Activated CD4-positive, alpha-beta T cell treated with anti-CD3 and anti-CD28 coated beads for 1 hour (primary cell): ENCODE measurements at places on chromosomes 2 and 18.
A peak's percentile ranks its signal among the peaks of the same experiment; 100 is the strongest.

DNA sequence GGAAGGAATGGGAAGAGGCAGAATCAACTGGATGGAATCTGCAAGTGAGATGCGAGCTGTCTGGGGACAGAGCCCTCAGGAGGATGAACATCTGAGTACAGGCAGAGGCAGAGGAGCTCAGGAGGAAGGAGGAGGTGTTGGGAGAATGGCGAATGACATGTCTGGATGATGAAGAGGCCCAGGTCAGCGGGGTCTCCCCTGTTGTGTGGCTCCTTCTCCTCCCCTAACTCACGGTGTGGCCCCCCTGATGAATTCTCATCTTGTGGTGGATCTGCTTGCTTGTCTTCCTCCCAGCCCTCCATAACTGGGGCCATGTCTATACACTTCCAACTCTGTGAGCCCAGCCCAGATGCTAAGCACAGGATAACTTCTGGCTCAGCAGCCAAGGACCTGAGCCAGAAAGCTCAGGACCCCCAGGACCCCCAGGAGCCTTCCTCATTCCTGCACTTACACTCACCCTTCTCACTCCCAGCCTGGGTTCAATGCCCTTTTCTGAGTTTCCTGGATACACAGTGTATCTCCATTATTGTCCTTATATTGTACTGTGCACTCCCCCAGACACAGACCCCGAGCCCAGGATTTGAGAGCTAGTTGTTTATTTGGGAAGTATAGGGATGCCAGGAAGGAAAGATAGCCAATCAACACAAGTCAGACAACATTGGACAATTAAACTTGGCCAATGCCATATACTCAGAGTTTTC, 678.6 kb upstream of the HS6ST1 start:
- DNase-seq: no peak

DNA sequence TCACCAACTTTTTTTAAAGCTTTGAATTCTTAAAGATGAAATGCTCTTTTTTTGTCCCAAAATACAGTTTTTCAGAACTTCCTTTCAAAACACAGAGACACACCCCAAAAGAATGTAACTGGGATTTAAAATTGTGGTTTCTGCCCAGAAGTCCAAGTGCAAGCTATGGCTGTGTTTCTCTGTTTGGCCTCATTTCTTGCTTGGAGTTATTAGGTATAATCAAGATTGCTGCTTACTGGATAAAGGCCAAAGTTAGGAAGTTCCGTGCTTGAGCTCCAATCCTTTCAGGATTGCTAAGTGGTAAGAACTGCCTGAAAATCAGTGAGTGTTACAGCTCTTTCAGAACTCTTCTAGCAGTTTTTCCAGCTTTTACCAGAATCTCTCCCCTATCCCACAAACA, 16.9 kb downstream of the ZBTB7C start:
- no peak for DNase-seq

GRCh38 chr2:29235411-29235810, 120.2 kb downstream of the CLIP4 start:
- no peak for DNase-seq

DNA sequence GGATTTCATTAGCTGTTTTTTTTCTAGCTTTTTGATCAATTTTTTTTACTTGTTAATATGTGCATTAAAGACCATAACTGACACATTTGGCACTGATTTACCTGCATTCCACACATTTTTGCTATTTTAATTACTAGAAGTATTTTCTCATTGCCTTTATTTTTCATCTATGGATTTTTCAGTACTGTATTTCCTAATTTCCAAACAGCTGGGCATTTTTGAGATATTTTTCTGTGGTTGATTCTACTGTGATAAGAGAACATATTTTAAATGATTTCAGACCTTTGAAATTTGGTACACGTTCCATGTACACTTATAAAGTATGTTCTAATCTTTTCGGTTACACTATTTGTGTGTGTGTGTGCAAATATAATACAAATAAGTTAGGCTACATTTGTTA, 135.3 kb downstream of the PARD3B start:
- no peak for DNase-seq

GRCh38 chr2:81835321-81836000, 1530.9 kb upstream of the LRRTM1 start:
- no peak for DNase-seq

GRCh38 chr18:51013259-51013658, 16.8 kb upstream of the SMAD4 start:
- DNase-seq: no peak

GRCh38 chr18:22505141-22505591, 87.5 kb upstream of the CTAGE1 start:
- DNase-seq: no peak

GRCh38 chr2:105409717-105410116, 10.9 kb upstream of the FHL2 start:
- no peak for DNase-seq

DNA sequence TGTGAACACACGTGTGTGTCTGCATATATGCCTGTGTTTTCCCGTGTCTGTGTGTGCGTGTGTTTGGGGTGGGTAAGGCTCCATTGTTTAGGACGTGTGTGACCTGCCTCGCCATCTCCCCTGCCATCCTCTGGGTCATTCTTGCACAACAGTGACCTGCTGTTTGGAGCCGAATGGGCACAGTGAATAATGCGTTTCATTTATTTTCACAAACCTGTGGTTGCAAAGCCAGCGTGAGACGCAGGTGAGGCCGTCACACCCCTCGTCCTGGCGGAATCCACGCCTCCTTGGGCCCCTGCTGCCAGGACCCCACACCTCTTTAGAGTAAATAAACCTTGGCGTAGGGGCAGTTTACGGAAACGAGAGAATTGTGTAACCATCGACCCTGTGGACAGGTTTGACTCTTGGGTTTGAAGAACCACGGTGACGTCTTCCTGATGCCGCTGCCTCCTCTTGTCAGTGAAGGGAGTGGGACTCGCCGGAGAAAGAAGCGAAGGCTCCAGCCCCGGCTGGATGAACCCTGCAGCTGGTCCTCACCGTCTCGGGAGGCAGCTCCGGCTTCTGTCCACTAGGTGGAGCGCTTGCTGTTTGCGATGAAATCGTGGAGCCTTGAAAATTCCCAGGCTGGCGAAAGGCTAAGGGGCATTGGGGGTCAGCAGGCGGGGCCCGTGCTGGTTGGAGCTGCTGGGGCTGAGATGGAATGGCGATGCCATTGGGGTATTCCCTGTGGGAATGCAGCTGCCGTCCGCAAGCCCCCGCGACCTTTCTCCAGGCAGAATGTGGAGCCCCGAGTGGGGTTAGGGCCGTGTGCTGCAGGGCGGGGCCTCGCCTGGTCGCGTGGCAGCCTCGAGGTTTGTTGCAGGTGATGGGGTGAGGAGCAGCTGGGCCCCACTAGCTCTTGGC, 81.1 kb downstream of the RTP5 start:
- peak; percentile 50 for DNase-seq

- DNase-seq: no peak
These were observed 60.7 kb downstream of the SPATS2L start for GRCh38 chr2:200367155-200367554.

GRCh38 chr2:174074831-174075230, 109.7 kb upstream of the SP3 start:
- DNase-seq: no peak

- DNase-seq: no peak
These were observed 1390.5 kb upstream of the ZEB2 start for GRCh38 chr2:145910416-145910815.

- DNase-seq: no peak
These were observed 2.5 kb upstream of the SH3RF3 start for GRCh38 chr2:109126501-109126860.

- no peak for DNase-seq
These were observed 24.8 kb upstream of the THUMPD2 start for GRCh38 chr2:39803839-39804238.

DNA sequence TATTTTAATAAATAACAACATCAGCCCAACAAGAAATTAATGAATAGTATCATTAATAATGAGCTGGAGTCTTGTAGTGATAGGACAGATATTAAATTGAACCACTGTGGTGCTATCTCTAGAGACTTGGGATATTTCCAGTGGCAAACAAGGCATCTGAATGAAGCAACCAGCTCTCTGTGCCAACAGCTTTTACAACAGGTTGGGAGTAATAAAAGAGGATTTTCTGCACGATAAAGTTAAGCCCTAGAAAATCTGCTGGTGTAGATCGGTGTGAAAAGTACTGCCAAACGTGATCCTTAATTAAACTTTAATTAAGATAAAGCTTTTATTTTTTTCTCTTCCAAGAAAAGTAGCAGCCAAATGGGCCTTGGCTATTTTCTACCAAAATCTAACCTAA, 385.5 kb downstream of the NR4A2 start:
- DNase-seq: no peak
